ENCODE measurements at places on chromosomes 1 and 21.

DNA sequence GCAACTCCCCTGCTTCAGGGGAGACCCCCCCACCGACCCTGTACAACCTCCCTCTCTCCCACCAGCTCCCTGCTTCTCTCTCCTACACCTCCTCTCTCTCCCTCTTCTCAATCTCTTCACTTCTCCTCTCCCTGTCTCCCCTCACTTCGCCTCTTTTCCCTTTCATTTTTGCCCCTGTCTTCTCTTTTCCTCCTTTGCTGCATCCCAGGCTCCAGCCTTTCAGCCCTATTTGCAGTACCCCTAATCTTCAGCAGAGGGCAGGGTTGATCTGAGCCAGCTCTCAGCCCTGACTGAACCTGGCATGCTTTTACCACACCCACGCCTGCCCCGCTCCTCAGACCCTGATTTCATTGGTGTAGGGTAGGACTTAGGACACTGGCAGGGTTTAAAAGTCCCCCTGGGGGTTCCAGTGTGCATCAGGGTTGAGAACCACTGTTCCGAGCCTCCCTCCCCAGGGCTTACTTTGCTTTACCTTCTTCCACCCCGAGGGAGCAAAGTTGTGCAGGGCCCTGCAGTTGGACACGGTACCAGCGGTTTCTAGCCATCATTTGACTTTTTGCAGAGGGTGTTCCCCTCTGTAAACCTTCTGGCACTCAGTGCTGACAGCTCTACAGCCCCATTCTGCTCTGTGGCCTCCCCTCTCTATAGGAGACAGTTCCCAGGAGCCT lies 67.3 kb upstream of the CNTN2 start:
- peak; percentile 48 for DNase-seq

GRCh38 chr21:41438425-41439113 lies 12.5 kb downstream of the MX1 start:
- DNase-seq = no peak

GRCh38 chr1:177858332-177858821 lies 111.5 kb downstream of the SEC16B start:
- DNase-seq = no peak

GRCh38 chr21:40706176-40706575 lies 140.8 kb downstream of the DSCAM start:
- no peak for DNase-seq

DNA sequence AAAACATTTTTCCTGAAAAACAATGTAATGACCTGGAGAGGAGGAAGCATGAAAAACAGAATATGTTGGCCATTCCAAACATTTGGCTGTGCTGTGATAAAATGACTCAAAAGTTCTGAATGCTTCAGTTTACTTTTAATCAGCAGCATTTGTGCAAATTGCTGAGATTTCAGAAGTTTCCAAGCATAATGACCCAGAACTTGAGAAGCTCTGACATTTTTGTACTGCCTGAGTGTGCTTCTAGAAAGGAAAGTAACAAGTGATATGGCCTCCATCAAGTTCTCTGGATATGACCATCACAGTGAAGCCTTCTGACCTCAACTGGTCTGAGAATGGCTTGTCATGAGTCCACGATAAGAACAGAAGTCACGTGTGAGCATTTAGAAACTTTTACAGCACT lies 283.4 kb upstream of the ZRANB2 start:
- DNase-seq = no peak

DNA sequence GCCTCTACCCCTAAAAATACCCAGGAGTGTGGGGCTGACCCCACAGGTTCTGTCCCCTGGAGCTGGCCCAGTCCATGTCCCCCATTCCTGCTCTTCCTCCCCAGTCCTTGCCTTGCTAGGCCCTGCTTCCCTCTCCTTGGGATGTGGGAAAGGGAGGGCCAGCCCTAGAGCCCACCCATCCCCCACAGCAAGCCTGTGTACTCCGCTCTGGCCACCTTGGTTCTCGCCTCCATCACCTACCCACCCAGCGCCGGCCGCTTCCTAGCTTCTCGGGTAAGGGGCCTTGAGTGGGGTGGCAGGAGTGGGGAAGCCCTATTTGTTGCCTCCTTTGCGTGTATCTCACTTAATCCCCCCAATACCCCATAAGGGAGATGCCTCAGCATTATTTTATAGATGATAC lies 6.7 kb downstream of the CLCNKB start:
- DNase-seq = no peak

GRCh38 chr1:40044110-40044509 lies 3.6 kb downstream of the CAP1 start:
- no peak for DNase-seq

DNA sequence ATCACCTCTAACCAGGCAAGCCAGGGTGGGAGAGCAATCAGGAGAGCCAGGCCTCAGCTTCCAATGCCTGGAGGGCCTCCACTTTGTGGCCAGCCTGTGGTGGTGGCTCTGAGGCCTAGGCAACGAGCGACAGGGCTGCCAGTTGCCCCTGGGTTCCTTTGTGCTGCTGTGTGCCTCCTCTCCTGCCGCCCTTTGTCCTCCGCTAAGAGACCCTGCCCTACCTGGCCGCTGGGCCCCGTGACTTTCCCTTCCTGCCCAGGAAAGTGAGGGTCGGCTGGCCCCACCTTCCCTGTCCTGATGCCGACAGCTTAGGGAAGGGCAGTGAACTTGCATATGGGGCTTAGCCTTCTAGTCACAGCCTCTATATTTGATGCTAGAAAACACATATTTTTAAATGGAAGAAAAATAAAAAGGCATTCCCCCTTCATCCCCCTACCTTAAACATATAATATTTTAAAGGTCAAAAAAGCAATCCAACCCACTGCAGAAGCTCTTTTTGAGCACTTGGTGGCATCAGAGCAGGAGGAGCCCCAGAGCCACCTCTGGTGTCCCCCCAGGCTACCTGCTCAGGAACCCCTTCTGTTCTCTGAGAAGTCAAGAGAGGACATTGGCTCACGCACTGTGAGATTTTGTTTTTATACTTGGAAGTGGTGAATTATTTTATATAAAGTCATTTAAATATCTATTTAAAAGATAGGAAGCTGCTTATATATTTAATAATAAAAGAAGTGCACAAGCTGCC lies 19.8 kb downstream of the CSF1 start:
- DNase-seq = no peak

DNA sequence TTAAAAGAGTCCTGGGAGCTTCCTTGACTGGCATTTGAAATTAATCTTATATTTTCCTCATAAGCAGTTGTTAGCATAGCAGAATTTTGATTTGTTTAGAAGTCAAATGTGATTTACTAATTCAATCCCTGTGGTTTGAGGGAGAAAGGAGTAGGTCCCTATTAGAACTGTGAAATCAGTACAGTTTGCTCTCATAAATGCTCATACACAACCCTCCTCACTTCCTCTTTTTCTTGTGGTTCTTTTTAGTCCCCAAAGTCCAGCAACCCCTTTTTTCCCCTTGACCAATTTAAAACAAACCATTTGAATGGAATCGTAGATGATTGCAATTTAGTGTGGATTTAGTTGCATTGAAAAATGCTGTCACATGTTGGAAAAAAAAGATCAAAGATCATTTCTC lies 9.2 kb upstream of the IFI44 start:
- no peak for DNase-seq

DNA sequence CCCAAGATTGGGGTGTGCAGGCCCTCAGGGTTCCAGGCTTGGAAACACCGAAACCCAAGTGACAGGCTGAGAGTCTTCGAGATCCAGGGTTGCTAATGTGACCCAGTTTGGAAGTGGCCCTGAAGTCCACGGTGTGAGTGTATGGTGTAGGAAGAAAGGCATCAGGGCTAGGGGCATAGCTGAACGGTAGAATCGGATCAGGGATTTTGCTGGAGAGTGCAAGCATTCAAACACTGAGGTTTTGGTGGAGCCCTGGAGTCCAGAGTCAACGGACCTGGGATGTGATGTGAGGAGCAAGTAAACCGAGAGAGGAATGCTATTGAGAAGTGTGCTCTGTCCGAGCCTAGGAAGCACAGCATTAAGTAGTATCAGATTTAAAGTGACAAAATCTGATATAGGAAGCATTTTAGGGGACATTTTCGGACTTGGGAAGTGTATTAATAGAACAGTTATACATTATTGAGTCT lies 958 bp downstream of the NFYC start:
- peak; percentile 66 for DNase-seq

DNA sequence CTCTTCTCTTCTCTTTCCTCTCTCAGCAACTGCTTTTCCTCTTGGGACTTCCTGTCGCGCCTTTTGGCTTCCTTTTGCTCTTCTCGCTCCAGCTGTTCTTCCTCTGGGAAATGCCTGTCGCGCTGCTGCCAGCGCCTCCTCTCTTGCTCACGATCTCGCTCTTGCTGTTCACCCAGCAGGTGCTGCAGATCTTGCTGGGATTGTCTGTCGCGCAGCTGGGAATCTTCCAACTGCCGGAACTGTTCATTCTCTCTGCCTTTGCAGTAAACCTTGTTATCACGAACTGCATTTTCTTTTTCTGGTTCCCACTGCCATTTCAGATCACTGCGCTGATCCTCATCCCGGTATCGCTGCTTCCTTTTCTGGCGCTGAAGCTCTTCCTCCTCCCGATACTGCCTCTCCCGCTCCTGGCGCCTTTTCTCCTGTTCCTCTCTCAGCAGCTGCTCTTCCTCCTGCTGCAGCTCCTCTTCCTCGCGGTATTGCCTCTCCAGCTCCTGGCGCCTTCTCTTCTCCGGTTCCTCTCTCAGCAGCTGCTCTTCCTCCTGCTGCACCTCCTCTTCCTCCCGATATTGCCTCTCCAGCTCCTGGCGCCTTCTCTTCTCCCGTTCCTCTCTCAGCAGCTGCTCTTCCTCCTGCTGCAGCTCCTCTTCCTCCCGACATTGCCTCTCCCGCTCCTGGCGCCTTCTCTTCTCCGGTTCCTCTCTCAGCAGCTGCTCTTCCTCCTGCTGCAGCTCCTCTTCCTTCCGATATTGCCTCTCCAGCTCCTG lies 5.8 kb downstream of the TCHH start:
- DNase-seq = no peak
